ENCODE measurements at places on chromosomes 7 and 10.

DNA sequence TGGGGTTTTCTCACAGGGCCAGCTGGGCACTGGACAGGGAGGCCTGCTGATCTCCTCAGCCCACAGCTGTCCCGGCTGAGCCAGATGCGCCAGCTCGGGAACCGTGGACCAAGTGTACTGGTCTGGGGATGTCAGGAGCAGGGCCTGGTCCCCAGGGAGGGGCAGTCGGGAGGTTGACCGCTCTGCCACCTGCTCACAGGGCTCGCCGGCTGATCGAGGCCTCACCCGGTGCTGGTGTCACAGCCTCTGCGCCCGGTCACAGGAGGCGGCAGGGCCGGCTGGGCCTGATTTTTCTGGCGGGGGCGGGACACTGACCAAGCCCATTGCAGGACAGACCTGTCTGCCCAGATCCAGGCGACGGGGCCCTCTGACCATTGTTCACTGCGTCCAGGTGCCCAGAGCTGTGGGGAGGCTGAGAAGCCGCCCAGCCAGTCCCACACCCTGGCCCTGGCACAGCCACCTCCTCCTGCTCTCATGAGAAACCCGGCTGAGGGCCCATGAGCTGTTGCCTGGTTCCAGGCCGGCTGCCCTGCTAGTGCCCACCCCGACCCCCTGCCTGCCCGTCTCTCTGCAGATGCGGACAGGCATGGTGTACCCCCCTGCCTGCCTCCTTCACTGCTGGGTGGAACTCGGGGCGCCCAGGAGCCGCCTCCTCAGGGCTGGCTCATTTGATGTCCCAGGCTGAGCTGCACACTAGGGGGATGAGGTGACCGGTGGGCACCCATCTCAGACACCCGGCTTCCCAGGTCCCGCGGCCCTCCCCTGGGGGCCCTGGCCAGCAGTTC lies 3.0 kb upstream of the TMEM184A start:
- no peak overlapping the region for H3K27ac ChIP-seq
- no peak for DNase-seq
- no peaks in the 10 kb centered on the region for H3K36me3 ChIP-seq
- H3K4me3 ChIP-seq, result no peak overlapping the region

DNA sequence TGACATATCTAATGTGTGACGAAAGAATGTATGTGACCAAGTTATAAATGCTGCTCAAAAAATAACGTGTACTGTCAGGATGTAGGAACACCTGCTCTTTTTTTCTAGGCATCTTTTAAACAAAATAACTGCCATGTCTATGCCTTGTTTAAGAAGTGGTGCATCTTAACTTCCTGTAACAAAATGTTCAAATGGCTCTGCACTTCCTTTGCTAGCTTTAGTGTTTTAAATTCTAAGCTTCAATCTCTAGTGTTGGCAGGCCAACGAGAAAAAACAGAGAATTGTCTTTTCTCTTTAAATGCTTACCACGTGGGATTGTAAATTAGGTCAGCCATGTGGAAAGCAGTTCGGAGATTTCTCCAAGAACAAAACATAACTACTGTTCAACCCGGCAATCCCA lies 14.6 kb upstream of the PDSS1 start:
- peak; percentile 50 for DNase-seq
- H3K4me3 ChIP-seq, result no peak overlapping the region
- no peaks in the 10 kb centered on the region for H3K36me3 ChIP-seq
- H3K27ac ChIP-seq, result peak overlapping the region; percentile 16
- peaks cover 2% of the 10 kb centered on the region for H3K4me1 ChIP-seq
- peaks cover 10% of the 10 kb centered on the region for H3K27me3 ChIP-seq

DNA sequence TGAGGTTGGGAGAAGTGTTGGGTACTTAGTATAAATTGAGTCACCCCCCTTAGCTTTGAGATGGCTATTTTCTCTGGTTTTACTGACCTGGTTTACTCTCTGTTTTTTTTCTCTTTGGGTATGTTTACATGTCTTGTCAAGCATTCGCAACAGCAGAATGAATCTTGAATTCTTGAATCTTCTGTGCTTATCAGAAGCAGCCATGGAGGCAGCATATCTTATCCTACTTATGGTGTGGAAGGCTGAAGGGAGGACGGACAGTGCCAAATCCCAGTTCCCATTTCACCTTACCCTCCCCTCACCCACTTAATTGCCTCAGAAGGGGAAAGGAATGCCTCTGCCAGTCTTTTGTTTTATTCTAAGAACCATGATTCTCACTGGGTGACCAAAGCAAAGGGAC lies 3.7 kb downstream of the SND1 start:
- H3K4me1 ChIP-seq, result peaks cover 27% of the 10 kb centered on the region
- no peak overlapping the region for H3K4me3 ChIP-seq
- peaks cover 6% of the 10 kb centered on the region for H3K36me3 ChIP-seq
- no peaks in the 10 kb centered on the region for H3K27me3 ChIP-seq
- DNase-seq, result no peak

DNA sequence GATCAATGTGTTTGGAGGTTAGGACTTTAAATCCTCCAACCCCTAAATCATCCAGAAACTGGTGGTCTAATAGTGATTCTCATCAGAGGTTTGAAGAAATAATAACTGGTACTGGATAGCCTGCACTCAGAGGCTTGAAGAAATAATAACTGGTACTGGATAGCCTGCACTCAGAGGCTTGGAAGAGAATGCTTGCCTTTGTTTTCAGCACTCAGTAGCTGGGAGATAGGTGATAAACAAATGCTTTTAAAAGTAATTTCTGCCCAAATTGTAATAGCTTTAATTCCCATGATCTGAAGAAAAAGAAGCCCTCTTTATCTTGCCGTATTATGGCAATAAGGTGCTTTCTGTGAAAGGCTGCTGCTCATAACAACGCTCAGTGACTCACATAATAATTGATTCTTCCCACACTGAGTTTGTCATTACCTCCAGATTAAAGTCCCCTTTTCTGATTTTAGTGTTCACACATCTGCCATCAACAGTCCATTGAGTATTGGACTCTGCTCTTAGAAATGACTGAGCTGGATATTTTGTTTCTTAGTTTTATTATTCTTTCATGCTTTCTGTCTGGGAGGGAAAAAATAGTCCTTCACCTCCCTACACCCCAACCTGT lies 112.3 kb upstream of the PHYHIPL start:
- no peaks in the 10 kb centered on the region for H3K27me3 ChIP-seq
- H3K4me3 ChIP-seq, result no peak overlapping the region
- no peaks in the 10 kb centered on the region for H3K36me3 ChIP-seq
- no peak overlapping the region for H3K27ac ChIP-seq
- no peak for DNase-seq
- H3K4me1 ChIP-seq, result no peaks in the 10 kb centered on the region

GRCh38 chr7:118175740-118176139 lies 8.2 kb upstream of the LSM8 start:
- peaks cover 14% of the 10 kb centered on the region for H3K27me3 ChIP-seq
- H3K27ac ChIP-seq, result no peak overlapping the region
- no peaks in the 10 kb centered on the region for H3K4me1 ChIP-seq
- no peak overlapping the region for H3K4me3 ChIP-seq
- H3K36me3 ChIP-seq, result no peaks in the 10 kb centered on the region
- DNase-seq, result no peak

DNA sequence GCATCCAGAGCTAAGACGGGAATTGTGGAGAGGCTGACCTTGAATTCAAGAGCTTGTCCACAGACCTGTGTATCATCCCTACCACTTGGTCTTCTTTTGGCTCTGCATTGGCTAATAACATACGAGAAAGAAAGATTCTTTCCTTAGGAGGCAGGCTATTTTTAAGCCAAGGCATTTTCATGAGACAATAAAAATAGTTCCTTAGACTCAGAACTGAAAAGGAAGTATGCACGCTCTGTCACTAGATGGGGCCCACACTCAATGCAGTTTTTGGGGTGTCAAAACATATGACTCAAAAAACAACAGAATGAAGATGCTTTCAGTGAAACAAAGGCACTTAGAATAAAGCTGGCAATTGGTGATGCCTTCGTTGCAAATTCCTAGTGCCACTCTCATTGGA lies 265.9 kb upstream of the DGKB start:
- no peaks in the 10 kb centered on the region for H3K4me1 ChIP-seq
- no peak overlapping the region for H3K27ac ChIP-seq
- no peaks in the 10 kb centered on the region for H3K36me3 ChIP-seq
- no peaks in the 10 kb centered on the region for H3K27me3 ChIP-seq
- H3K4me3 ChIP-seq, result no peak overlapping the region

- H3K27me3 ChIP-seq, result no peaks in the 10 kb centered on the region
- H3K4me1 ChIP-seq, result no peaks in the 10 kb centered on the region
- no peaks in the 10 kb centered on the region for H3K36me3 ChIP-seq
- DNase-seq, result no peak
- no peak overlapping the region for H3K27ac ChIP-seq
These were observed 38.2 kb downstream of the HTR5A start for GRCh38 chr7:155108144-155108901.

DNA sequence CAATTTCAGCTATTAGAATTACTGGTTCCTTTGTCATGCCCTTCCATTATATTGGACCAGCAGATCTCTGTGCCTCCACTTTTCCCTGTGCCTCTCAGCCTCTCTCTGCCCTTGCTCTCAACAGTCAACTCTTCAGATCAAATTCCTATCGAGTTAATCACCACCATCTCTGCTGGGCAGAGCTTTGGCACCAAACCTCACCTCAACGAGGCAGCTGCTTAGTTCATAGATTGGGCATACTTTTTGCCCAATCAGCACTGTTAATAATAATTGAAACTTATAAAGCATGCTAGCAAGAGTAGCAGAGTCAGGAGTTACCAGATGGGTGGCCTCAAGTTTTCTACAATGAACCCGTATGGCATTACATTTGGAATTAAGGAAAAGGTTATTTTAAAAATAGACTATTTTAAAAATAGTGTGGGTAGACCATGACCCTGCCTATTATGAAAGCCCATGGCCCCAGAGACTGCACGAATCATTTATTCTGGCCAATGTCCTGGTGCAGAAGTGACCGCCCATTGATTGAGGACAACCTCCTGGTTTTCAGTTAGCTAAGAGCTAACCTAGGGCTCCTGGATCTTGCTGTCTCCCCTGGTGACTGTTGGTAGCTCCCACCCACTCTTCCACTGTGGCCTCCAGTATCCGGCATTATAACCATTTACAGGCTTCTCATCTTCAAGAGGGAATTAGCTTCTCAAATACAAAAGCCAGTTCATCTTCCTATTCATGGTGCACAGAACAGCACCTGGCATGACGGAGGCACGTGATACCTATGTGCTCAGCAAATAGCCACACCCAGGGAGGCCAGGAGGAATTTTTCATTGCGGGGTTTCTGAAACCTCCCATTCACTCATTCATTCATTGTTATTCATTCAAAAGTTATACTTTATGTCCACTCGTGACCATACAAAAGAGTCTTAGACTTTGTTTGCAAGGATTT lies 265.4 kb downstream of the INHBA start:
- H3K27ac ChIP-seq, result no peak overlapping the region
- H3K4me3 ChIP-seq, result no peak overlapping the region
- no peak for DNase-seq
- H3K36me3 ChIP-seq, result no peaks in the 10 kb centered on the region
- no peaks in the 10 kb centered on the region for H3K4me1 ChIP-seq

GRCh38 chr10:89900554-89900953 lies 199.2 kb downstream of the KIF20B start:
- H3K36me3 ChIP-seq, result no peaks in the 10 kb centered on the region
- H3K27me3 ChIP-seq, result peaks cover 5% of the 10 kb centered on the region
- H3K27ac ChIP-seq, result no peak overlapping the region
- no peaks in the 10 kb centered on the region for H3K4me1 ChIP-seq
- no peak for DNase-seq
- no peak overlapping the region for H3K4me3 ChIP-seq
